Cardiac septum (tissue), 1 donor: ENCODE measurements at places on chromosomes 6 and 20.

DNA sequence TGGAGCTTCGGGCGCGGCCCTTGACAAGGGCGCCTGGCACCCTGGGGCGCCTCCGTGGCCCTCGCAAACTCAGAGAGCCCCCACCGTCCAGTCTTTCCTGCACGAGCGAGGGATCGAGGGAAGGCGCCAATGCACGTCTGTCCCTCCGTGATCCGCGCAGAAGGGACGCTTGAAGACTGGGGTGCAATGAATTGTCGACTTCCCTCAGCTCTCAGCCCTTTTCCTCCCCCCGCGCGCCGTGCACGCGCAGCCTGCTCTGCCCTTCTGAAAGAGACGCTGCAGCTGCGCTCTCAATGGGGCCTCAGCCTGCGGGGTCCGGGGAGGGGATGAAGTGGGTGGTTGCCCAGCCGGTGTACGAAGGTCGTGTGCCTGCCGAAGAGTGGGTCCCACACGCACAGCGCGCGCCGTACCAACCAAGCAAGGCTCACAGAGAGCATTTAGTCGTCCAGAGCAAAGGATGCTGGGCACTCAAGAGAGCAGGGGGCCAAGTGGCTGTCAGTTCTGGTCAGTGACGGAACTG, 5.5 kb upstream of the SOX4 start:
- peak; percentile 81 for DNase-seq

GRCh38 chr6:139686308-139686707, 311.9 kb upstream of the CITED2 start:
- DNase-seq: no peak

DNA sequence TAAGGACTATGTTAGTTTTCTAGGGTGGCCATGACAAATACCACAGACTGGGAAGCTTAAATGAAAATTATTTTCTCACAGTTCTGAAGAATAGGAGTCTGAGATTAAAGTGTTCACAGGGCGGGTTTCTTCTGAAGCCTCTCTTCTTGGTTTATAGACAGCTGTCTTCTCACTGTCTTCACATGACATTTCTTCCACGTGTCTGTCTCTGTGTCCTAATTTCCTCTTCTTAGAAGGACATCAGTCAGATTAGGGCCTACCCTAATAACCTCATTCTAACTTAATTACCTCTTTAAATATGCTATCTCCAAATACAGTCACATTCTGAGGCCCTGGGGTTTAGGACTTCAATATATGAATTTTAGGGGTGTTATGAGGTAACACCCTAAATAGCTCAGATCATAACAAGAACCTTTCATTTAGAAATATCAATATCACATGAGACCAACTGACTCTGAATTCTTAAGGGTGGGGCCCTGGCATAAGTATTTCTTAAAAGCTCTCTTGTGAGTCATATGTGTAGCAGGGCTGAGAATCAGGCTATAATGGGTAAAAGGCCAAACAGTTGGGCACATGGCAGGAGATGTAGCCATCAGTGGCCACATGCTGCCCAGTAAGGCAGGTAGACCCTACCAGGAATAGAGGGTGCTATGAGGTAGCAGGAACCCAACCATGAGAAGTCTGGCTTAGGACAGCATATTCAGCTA, 62.0 kb upstream of the TENT5A start:
- DNase-seq: no peak

GRCh38 chr6:110039981-110040383, 61.9 kb downstream of the GPR6 start:
- no peak for DNase-seq

DNA sequence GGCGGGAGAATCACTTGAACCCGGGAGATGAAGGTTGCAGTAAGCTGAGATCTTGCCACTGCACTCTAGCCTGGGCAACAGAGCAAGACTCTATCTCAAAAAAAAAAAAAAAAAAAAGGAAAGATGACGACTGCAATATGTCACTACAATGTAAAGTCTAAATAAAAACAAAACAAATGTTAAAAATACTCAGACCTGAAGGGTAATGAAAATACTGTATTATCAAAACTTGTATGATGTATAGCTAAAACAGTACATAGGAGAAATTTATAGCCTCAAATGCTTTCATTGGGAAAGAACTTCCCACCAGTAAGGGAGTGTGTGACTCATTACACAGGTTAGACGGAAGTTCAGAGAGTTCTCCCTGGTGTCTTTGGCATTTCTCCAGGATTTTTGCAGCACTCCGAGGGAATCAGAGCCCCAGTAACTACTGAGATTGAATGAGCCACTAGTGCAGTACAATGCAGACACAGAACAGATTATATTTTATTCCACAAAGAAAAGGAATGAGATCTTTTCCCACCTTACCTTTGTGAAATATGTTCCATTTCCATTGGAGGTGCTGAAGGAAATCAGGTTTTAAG, 12.5 kb upstream of the RALGAPB start:
- no peak for DNase-seq

GRCh38 chr6:152154559-152155356, 347.3 kb downstream of the ESR1 start:
- no peak for DNase-seq

GRCh38 chr6:16635810-16636602, 125.3 kb downstream of the ATXN1 start:
- no peak for DNase-seq

DNA sequence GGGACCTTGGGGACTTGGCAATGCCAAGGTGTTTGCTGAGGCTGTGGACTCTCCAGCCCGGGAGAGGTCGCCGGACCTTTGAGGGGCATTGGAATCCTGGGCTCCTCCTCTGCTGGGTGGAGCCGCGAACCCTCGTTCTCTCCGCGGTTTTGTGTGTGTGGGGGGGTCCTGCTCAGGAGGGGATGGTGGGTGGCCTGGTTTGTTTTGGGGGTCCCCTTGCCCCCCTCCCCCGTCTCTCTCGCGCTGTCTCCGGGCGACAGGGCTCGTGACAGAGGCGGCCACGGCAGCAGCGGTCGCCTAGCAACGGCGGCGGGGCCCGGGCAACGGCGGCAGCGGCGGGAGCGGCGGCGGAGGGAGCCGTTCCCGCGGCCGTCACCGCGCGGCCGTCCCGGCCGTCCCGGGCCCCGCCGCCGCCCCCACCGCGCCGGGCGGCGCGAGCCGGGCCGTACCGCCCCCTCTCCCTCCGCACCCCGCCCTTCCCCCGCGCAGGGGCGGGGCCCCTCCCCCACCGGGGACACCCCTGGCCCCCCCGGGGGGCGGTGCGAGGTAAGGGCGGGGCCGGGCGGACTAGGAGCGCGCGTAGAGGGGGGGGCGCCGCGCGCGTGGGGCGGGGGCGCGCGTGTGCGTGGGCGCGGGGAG, 7.8 kb downstream of the SYNGAP1 start:
- peak; percentile 85 for DNase-seq

DNA sequence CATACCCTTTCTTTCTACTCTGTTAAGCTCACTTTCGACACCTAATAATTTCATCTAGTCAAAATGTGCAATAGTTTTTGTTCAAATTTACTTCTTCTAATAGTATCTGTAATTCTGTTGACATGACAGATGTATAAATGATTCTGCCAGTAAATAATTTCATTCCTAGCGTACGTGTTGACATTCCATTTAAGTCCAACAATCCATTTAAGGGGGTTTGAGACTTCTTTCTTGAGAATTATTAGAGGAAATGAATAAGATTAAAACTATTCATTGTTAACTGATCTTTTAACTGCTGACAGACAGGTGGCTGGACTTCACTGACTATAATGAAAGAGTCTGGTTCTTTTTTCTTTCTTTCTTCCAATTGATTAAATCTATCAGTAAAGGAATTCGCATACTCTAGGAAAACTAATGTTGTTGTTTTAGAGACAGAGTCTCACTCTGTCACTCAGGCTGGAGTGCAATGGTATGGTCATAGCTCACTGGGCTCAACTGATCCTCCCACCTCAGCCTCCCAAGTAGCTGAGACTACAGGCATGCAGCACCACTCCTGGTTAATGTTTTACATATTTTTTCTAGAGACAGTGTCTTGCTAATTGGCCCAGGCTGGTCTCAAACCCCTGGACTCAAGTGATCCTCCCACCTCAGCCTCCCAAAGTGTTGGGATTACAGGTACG, 55.9 kb downstream of the MAP3K5 start:
- no peak for DNase-seq

- no peak for DNase-seq
These were observed 2.4 kb downstream of the NUS1 start for GRCh38 chr6:117677553-117678141.

DNA sequence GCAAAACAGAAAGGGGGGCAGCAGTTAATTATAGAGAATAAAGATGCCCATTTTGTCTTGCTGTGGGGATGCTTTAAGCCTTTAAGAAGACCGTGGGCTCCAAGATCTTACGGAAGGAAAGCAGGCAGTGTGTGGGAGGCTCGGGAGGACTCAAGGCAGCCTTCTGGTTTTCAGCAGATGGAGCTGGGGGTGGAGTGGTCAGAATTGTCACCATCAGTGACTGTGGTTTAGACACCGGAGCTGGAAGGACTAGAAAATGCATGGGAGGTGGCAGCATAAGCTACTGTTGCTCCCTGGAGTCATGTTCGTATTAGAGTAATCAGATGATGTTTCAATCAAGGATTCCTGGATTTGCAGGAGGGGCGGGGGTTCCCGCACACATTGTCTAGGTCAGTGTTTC, 3.7 kb downstream of the PHACTR1 start:
- no peak for DNase-seq

GRCh38 chr20:35711588-35712209, 12.5 kb downstream of the ROMO1 start:
- DNase-seq: no peak

DNA sequence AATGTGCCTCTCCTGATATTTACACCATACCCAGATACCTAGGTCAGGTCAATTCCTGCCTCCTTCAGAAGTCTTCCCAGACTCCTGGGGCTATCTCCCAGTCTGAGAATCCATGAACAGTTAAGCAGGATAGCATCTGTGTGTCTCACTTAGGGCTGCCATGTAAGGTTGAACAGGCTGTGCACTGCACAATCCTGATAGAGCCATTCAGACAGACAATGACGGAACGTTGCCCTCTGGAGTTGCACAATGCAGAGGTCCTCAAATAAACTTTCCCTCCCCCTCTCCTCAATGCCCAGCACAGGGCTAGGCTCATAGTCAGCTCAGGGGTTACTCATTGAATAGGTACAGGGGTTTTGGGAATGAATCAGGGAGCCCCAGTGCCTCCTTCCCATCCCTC, 89.7 kb downstream of the CD40 start:
- no peak for DNase-seq

DNA sequence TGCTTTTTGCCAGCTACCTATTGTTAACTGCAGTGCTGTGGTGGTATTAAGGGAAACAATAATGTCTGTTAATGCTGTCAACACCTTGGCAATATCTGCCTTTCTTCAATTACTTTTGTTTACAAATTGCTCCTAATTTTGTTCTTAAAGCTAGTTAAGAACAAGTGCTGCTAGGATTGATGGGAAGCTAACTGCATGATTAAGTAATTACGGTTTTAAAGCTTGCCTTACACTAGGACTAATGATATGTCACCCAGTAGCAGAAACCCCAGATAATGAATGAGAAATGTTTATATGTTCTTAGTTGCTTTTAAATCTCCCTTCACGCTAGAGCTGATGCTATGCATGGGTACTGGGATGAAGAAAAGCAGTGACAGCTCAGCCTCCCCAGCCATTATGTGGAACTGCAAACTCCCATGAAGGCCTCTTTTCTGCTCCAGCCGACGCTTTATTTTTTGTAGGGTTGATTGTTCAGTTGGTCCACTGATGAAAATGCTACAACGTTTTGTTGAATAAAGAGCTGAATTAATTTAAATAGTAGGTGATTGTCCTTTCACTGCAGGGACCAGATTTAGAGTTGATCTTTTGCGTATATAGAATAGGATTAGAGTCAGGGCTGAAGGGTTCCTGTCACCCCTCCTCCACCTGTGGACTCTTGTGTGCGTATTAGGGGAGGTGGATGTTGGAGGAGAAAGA, 610.5 kb downstream of the TFAP2B start:
- DNase-seq: no peak

- DNase-seq: no peak
These were observed 685.6 kb downstream of the TBC1D32 start for GRCh38 chr6:120648713-120649112.

GRCh38 chr6:116280161-116280932, 617 bp upstream of the TSPYL1 start:
- no peak for DNase-seq

- no peak for DNase-seq
These were observed 508.3 kb downstream of the PRKN start for GRCh38 chr6:162219266-162219665.

GRCh38 chr6:10655508-10656055, 38.8 kb downstream of the C6orf52 start:
- no peak for DNase-seq

GRCh38 chr6:33072508-33073100, 845 bp downstream of the HLA-DPA1 start:
- DNase-seq: no peak

DNA sequence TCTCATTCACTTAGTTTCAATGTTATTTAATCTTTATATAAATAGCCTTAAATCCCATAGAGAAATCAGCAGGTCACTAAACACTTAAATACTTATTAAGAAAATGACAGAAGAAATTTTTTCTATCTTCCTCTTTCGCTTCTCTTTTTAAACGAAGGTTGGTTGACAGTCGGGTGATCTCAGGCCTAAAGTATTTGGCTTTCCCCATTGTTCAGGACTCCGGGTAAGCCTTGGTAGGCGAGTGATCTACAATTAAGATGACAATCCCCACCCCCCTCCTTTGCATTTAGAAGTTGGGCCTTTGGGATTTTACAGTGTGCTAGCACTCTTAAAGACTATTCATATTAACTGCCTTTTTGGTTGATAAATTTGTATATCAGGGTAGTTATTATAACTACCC, 19.7 kb upstream of the UTRN start:
- DNase-seq: no peak

- no peak for DNase-seq
These were observed 2.3 kb downstream of the PM20D2 start for GRCh38 chr6:89148016-89148750.

- no peak for DNase-seq
These were observed 84.2 kb downstream of the HUS1B start for GRCh38 chr6:572596-573265.

DNA sequence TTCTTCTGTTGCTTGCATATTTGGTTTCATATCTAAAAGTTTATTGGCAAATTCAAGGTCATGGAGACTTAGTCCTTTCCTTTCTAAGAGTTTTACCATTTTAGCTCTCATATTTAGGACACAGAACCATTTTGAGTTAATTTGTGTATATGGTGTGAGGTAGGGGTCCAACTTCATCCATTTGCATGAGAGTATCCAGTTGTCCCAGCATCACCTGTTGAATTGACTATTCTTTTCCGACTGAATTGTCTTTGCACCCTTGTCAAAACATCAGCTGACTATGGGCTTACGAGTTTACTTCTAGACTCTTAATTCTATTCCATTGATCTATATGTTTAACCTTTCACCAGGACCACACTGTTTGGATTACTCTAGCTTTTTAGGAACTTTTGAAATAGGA, 157.5 kb downstream of the RALGAPA2 start:
- DNase-seq: no peak

DNA sequence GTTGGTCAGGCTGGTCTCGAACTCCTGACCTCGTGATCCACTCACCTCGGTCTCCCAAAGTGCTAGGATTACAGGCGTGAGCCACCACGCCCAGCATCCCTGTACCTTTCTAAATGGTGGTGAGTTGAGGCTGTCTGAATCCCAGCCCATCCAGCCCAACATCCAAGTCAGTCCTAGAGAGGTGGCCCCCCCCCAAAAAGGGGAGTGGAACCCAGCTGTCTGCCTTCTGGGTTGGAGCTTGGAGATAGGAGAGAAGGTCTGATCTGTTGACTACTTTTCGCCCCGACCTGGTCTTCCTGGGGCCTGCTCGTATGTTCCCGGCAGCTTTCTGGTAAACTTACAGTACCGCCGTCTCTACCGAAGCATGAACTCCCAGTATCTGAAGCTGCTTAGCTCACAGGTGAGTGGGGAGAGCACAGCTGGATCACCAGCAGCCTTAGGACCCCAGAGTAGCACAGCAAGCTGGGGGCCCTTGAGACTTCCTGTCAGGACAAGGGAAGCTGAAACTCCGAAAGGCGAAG, 5.6 kb downstream of the CTSA start:
- DNase-seq: no peak
